ENCODE measurements at places on chromosomes 3 and 15.

- DNase-seq: no peak
Measured at GRCh38 chr3:187223799-187224198, 26.5 kb downstream of the RTP1 start.

DNA sequence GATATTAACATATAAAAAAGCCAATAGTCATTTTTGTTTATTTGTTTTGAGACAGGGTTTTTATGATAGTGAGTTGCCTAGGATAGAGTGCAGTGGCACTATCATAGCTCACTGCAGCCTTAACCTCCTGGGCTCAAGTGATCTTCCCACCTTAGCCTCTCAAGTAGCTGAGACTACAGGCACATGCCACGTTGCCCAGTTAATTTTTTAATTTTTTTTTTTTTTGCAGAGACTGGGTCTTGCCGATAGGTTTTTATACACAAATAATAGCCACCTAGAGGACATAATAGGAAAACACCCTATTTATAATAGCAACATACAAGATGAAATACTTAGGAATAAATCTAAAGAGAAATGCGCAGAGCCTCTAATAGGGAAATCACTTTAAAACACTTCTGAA, 13.3 kb downstream of the EIF3J start:
- DNase-seq: no peak

DNA sequence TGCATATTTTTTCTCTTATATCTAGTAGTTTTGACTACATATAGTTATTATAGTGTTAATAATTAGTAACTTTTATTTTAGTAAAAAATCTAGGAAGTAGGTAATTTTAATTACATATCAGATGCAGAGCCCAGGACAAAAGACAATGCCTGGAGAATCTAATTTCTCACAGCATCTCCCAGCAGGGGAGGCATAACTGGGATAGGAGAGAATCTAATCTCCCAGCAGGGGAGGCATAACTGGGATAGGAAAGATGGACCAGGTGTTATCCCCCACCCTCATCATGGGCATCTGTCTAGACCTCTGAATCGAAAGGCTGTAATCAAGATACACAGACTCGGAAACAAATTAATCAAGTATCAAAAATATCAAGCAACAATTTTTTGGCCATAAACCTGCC, 58.2 kb downstream of the OSTN start:
- no peak for DNase-seq

DNA sequence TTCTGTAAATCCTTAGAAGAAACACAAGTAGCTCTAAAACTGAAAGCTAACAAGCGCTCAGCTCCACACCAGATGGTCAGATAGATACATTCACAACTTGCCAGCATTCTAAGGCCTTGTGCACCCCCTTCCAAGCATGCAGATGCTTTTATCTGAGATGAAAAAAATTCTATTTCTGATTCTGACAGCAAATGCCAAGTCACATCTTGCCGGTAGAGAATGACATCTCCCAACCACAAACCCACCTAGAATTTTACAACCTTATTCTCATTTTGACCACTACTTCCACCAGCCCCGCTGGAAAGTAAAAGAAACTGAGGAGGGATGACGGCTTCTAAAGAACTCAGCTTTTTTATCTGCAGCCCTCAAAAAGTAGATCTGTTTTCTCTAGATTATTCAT, 57.7 kb downstream of the SUMF1 start:
- peak; percentile 42 for DNase-seq

- no peak for DNase-seq
Measured at GRCh38 chr3:99659951-99660350, 21.6 kb downstream of the COL8A1 start.

GRCh38 chr15:78093242-78094020, 1.1 kb downstream of the SH2D7 start:
- DNase-seq: no peak

- no peak for DNase-seq
Measured at GRCh38 chr3:55127565-55127964, 199.7 kb upstream of the LRTM1 start.

- DNase-seq: no peak
Measured at GRCh38 chr3:61742006-61742405, 180.6 kb downstream of the PTPRG start.

GRCh38 chr3:99716463-99716995, 78.1 kb downstream of the COL8A1 start:
- DNase-seq: no peak

DNA sequence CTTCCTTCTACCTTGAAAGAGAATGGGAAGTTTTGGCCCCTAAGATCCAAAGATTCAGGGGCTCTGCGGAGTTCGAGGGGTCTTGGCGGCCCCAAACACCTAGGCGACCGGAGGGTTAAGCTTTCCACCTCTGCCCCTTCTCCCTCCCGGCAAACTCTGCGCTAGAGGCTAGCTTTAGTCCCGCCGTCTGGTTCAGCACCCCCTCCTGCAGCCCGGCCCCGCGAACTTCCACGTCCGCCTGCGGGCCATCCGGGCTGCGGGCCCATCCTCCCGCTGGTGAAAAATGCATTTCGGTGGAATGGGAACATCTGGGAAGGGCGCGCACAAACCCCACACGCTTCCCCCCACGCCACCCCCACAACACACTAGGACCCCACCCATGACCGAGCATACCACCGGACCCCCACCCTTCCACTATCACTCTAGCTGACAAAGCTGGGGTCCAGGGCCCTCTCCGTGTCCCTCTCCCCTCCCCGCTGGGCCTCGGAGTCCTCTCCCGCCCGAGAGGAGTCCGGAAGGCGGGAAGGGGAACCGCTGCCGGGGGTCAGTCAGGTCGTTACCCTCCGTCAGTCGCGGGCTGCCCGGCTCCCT, 1.0 kb downstream of the SHOX2 start:
- peak; percentile 24 for DNase-seq

- DNase-seq: no peak
Measured at GRCh38 chr15:39896846-39897245, 23.2 kb downstream of the GPR176 start.

GRCh38 chr15:49137861-49138260, 17.5 kb downstream of the COPS2 start:
- DNase-seq: no peak

DNA sequence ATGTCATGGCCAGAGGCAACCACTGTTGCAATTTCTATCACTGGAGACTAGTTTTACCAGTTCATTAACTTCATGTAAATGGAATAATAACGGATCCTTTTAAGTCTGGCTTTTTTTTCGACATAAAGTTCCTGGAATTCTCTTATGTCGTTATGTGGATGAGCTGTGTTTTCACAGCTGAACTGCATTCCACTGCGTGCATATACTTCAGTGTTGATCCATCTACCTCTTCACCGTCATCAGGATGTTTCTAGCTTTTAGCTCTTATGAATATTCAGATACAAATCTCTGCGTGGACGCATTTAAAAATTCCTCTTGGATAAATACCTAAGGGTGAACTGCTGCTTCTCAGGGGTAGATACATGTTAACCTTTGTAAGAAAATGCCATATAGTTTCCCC, 15.6 kb upstream of the CYFIP1 start:
- DNase-seq: no peak

- no peak for DNase-seq
Measured at GRCh38 chr3:149089395-149089794, 3.1 kb upstream of the HLTF start.

DNA sequence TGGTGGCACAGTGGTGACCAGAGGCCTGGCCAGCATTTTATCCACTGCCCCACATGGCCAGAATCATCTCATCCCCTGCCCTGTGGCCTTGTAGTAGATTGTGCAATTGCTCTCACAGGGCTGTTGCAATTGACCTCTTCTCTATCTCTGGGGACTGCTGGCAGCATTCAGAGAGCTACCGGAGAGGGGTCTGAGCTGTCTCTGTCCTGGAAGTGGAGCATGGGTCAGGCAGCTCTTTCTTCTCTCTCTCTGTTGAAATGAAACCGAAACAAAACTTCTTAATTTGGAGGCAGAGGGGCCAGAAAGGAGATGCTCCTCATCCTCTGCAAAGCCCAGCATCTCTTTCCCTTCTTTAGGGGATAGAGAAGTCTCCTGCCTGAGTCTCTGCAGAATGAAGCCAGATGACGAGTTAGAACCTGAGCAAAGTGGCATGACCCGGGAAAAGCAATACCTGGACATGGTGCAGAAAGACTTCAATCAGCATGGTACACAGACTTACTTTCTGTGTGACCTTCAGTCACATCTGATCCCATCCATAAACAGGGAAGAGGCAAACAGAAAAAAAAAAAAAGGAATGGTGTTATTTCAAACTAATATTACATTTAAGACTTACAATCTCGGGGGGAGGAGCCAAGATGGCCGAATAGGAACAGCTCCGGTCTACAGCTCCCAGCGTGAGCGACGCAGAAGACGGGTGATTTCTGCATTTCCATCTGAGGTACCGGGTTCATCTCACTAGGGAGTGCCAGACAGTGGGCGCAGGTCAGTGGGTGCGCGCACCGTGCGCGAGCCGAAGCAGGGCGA, 144.5 kb upstream of the BCL6 start:
- DNase-seq: no peak

DNA sequence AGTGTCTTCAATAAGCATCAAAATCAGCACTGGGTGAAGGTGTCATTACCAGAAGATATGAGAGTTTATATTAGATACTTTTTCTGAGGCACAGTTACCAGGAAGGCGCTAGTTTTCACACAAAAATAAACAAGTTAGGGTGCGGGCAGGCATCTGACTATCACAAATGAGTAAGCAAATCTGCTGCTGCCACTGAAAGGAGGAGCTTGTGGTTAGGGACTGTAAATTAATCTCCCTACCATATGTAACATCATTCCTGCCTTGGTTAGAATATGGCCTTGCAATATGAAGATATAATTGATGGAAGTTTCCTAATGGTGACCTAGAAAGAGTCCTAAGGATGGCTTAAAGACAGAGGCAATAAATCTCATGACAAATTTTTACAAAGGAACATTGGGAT, 19.5 kb upstream of the EID1 start:
- DNase-seq: no peak

DNA sequence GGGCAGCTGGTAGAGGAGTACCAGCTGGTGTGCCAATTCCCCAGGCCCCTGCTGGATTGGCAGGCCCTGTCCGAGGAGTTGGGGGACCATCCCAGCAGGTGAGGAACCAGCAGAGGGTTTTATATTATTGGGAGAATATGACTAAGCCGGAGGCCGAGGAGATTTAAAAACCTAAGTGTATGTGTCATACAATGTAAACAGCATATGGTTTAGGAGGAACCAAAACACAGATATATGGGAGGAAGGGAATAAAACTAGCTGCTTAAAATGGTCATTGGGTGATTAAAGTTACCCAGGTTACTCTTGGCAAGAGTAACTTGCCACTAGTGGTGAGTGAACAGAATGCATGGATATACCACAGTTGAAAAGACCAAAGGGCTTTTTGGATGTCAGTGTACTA, 22.1 kb downstream of the SNRPN start:
- DNase-seq: no peak

GRCh38 chr15:60541481-60542299, 62.7 kb upstream of the ICE2 start:
- DNase-seq: no peak

GRCh38 chr15:20659265-20659664, 117.7 kb upstream of the GOLGA6L6 start:
- no peak for DNase-seq

- DNase-seq: no peak
Measured at GRCh38 chr15:82950746-82951370, 1.7 kb downstream of the HOMER2 start.

- no peak for DNase-seq
Measured at GRCh38 chr15:67253101-67253500, 1.4 kb downstream of the AAGAB start.

DNA sequence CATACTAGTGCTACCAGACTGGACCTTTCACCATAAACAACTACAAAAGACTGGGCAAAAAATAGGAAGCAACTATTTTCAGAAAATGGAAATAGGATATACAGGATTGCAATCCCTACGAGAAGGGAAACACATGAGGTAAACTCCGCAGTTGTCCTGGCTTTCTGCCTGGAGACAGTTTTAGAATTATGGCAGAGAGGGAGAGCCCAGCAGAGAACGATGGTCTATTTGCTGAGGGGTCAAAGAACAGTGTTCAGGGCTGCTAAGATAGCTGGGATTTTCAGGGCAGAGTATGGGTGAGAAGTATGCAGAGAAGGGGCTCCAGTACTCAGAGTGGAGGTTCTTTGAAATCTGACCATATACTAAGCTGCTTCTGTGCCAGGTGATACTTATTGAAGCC, 163.4 kb downstream of the CHDH start:
- no peak for DNase-seq

GRCh38 chr15:26081758-26082220, 218.7 kb upstream of the ATP10A start:
- no peak for DNase-seq

DNA sequence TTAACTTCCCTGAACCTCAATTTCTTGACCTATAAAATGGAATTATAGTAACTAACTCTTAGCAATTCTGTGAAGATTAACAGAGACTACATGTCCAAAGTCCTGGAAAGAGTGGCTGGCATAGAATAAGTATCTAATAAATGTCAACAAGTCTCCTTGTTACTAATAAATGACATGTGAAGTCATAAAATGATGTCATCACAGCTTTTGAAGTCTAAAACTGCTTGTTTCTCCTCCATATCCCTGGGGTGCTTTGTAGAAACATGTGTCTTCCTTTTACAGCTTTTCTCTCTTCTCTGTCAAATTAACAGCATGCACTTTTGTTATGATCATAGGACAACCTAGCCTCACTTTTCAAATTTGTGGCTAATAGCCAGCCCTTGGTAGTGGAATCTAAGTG, 510.2 kb downstream of the NTRK3 start:
- no peak for DNase-seq

Data from activated T-cell treated with anti-CD3 and anti-CD28 coated beads, Interleukin-2, amount 50 U/mL, for 48 hours (primary cell).